ENCODE measurements at places on chromosomes 1 and 21.

GRCh38 chr1:33696962-33697361 is 166.9 kb upstream of the HMGB4 start:
- no peak for DNase-seq

DNA sequence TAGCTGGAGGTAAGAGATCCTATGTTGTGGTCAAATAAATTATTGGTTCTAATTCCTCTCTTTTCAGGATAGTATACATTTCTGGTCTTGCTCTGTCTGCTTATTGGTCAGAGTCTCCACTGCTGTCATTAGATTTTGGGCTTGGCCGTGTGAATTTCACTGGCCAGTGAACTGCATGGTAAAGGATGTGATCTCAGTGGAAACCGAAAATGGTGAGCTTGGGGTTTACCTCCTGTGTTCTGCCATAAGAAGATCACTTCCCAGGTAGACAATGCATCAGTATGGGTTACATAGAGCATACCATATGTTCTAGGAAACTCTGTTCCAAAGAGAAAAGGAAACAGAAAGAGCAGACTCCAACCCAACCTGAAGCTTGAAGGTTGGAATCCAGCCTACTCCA is 1123.3 kb upstream of the B3GALT2 start:
- no peak for DNase-seq

DNA sequence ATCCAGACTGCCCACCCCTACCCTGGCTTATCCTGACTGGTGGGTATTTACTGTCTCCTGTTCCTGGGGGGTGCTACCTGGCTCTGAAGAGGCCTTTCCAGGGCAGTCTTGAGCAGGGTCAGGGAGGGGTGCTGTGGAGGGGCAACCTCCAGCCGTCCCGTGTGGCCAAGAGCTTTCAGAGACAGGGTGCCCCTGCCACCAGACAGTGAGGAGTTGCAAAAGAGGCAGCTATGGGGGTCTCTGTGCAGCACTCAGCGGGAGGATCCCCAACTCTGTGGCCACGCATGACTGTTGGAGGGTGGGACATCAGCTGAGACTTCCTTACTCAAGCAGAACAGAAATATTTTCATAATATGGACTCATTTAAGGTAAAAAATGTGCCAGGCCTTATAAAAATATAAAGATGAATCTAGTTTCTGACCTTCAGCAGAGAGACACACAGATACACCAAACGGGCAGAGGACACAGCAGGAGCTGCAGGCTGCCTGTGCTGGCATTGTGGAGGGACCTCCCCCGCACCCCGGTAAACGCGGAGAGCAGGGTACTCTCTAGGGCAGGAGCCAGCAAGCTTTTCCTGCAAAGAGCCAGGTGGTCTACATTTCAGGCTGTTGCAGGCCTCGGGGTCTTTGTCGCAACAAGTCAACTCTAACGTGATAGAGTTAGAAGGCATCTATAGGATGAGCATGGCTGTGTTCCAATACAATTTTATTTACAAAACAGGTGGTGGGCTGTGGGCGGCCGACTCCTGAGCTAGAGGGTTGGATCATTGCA is 252.6 kb downstream of the RHOU start:
- DNase-seq = no peak

GRCh38 chr1:223859058-223859457 is 13.3 kb upstream of the TP53BP2 start:
- DNase-seq = no peak
